Activated CD8-positive, alpha-beta memory T cell treated with anti-CD3 and anti-CD28 coated beads for 36 hours (primary cell): ENCODE measurements at places on chromosomes 5 and 9. TPM values are rescaled to one million over a fixed set of nuclear protein-coding genes. Genes with fewer than 3 reads are reported as not detected.

FCN2 gene
- not detected for total RNA-seq

FCN1 gene
- total RNA-seq = not detected

CNTFR gene
- total RNA-seq = not detected

PCDHB8 gene
- not detected for total RNA-seq

SHLD3 gene
- total RNA-seq = 6.5 TPM

ERMP1 gene
- 11.5 TPM for total RNA-seq

GKAP1 gene
- total RNA-seq = 2.1 TPM

SCGB3A1 gene
- total RNA-seq = 0.75 TPM

SLC9A3 gene
- 2.2 TPM for total RNA-seq

DHX29 gene
- 18.7 TPM for total RNA-seq

SMIM33 gene
- 0.10 TPM for total RNA-seq

QRFP gene
- total RNA-seq = not detected

HACD4 gene
- 4.6 TPM for total RNA-seq

FOXD4L6 gene
- not detected for total RNA-seq

NIPAL4 gene
- 1.5 TPM for total RNA-seq

SPINK4 gene
- not detected for total RNA-seq

PCDHGB5 gene
- total RNA-seq = 0.19 TPM

FOXD4L4 gene
- total RNA-seq = not detected

CDH9 gene
- not detected for total RNA-seq

RAI14 gene
- 5.0 TPM for total RNA-seq

CD72 gene
- 13.7 TPM for total RNA-seq

WWC1 gene
- 3.2 TPM for total RNA-seq

HRCT1 gene
- total RNA-seq = not detected

DEPDC1B gene
- total RNA-seq = 16.2 TPM

URM1 gene
- total RNA-seq = 93.8 TPM

SFXN1 gene
- 405 TPM for total RNA-seq

CCNO gene
- total RNA-seq = 0.19 TPM

DIRAS2 gene
- not detected for total RNA-seq

GLT6D1 gene
- not detected for total RNA-seq

FOXD4L3 gene
- not detected for total RNA-seq

KCNMB1 gene
- total RNA-seq = not detected

SPATA31E1 gene
- not detected for total RNA-seq

MARCOL gene
- total RNA-seq = not detected

PCDHB4 gene
- total RNA-seq = not detected

GALNT12 gene
- total RNA-seq = 6.9 TPM

EPB41L4A gene
- total RNA-seq = 0.13 TPM

SV2C gene
- not detected for total RNA-seq

ARHGEF39 gene
- total RNA-seq = 13.7 TPM

TAF11L5 gene
- not detected for total RNA-seq

ACTBL2 gene
- not detected for total RNA-seq
